ENCODE measurements at places on chromosomes 16 and 17. TPM values are rescaled to one million over a fixed set of nuclear protein-coding genes. Genes with fewer than 3 reads are reported as not detected.

DNA sequence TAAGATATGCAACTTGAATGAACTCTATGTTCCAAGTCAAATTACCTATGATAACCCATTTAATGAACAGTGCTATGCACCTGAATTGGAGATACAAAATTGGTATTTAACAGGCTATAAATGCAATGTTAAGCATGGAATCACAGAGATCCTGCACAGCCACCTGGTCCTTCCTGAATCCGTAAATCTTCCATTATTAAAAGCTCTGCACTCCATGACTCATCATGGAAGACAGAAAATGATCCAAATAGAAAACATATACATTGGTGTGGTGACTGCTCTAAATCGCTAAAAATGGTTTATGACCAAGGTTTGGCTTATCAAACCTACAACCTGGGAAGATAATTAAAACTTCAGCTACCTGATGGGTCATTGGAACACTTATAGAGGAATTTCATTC lies 45.3 kb downstream of the GLG1 start:
- no peaks in the 10 kb centered on the region for H3K36me3 ChIP-seq
- no peak for DNase-seq
- H3K4me1 ChIP-seq: no peaks in the 10 kb centered on the region
- no peak overlapping the region for H3K27ac ChIP-seq

- no peak for DNase-seq
- H3K4me3 ChIP-seq: no peak overlapping the region
- H3K27me3 ChIP-seq: no peaks in the 10 kb centered on the region
- H3K36me3 ChIP-seq: no peaks in the 10 kb centered on the region
Observed at GRCh38 chr16:23930791-23931190, 95.0 kb downstream of the PRKCB start.

GRCh38 chr17:45751466-45751865 lies 32.7 kb upstream of the CRHR1 start:
- no peaks in the 10 kb centered on the region for H3K36me3 ChIP-seq
- no peaks in the 10 kb centered on the region for H3K27me3 ChIP-seq
- H3K4me1 ChIP-seq: no peaks in the 10 kb centered on the region
- H3K27ac ChIP-seq: no peak overlapping the region
- no peak for DNase-seq

- no peak overlapping the region for H3K4me3 ChIP-seq
- no peak overlapping the region for H3K27ac ChIP-seq
- no peak for DNase-seq
Observed at GRCh38 chr16:55453909-55454308, 25.1 kb upstream of the MMP2 start.

DNA sequence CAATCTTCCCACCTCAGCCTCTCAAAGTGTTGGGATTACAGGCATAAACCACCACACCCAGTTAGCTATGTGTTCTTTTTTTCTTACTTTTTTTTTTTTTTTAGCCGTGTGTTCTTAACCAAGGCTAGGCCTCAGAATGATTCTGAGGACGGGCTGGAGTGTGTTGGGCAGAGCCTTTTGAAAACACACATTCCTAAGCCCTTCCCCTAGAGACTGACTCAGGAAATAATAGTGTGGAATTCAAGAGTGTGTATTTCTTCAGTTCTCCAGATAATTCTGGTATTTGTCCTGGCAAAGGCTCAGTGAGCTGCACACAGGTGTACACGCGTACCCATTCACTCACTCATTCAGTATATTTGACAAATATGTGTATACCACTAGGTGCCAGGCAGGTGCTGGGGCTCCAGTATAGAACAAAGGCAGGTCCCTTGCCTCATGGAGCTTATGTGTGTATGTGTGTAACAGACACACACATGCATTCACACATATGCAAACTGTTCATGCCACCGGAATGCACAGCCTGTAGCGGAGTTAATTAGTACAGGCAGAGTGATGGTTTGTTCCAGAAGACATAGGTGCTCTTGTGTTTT lies 19.4 kb upstream of the NFATC3 start:
- H3K36me3 ChIP-seq: no peaks in the 10 kb centered on the region
- no peaks in the 10 kb centered on the region for H3K4me1 ChIP-seq
- H3K4me3 ChIP-seq: no peak overlapping the region
- no peak overlapping the region for H3K27ac ChIP-seq
- no peaks in the 10 kb centered on the region for H3K27me3 ChIP-seq

DNA sequence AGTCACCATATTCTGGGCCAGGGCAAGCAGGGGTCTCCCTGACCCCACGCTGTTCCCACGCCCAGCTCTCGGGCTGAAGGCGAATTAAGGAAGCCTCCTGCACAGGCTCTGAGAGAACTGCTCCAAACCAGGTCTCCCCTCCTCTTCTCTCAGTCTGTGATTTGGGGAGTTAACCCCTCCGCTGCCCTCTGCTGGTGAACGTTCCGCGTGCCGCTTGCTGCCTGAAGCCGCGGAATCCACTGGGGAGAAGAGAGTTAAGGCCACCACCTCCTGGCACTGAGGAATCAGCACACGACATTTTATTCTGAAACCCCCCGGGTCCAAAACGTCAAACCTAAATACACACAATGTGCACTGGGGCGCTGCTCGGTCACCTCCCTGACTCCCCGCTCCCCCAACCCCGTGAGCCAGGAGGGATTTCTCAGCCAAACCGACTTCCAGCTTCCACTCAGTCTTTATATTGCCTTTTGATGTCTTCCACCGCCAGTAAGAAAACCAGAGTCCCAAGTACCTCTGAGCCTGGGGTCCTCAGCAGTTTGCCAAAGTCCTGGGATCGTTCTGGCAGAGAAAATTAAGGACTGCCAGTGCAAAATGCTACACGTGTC lies 54.4 kb upstream of the RCVRN start:
- DNase-seq: no peak
- no peaks in the 10 kb centered on the region for H3K27me3 ChIP-seq
- H3K4me3 ChIP-seq: no peak overlapping the region
- H3K36me3 ChIP-seq: no peaks in the 10 kb centered on the region

DNA sequence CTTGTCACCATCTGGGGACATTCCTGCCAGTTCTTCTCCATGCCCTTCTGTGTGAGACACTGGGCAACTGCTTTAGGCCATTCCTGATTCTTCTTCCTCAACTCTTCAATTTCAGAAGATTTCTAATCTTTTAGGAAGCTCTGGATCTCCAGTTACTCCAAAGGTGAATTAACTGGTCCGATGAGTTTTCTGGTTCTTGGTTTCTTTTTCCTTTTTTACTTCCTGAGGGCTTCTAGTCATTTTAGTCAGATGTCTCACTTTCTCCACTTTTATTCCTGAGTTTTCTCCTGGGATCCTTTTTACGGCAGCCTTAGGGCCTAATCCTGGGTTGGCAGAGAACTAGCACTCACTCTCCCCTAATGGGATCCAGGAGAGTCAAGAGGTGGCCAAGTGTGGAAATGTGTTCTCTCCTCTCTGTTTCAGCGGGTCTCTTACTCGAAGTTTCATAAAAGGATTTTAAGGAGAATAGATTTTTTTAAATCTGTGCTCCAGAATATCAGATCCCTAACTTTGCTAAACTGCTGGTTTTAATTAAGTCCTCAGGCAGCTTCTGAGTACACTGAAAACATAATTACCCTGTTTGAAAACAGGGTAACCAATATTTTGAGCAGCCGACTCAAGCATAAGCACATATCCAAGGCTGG lies 107.6 kb downstream of the RMI2 start:
- H3K4me1 ChIP-seq: no peaks in the 10 kb centered on the region
- H3K27me3 ChIP-seq: no peaks in the 10 kb centered on the region
- H3K36me3 ChIP-seq: no peaks in the 10 kb centered on the region
- no peak overlapping the region for H3K4me3 ChIP-seq
- DNase-seq: no peak

Gene CENPN
- total RNA-seq: 88.3 TPM

All from Peyer's patch (tissue), 4 donors.